Stimulated activated CD4-positive, alpha-beta T cell treated with anti-CD3 and anti-CD28 coated beads, Interleukin-2, amount 100 ng/mL, for 4 hours (primary cell): ENCODE measurements at places on chromosomes 3 and 15.

- DNase-seq = no peak
Measured at GRCh38 chr3:76760336-76760735, 279.6 kb upstream of the ROBO2 start.

DNA sequence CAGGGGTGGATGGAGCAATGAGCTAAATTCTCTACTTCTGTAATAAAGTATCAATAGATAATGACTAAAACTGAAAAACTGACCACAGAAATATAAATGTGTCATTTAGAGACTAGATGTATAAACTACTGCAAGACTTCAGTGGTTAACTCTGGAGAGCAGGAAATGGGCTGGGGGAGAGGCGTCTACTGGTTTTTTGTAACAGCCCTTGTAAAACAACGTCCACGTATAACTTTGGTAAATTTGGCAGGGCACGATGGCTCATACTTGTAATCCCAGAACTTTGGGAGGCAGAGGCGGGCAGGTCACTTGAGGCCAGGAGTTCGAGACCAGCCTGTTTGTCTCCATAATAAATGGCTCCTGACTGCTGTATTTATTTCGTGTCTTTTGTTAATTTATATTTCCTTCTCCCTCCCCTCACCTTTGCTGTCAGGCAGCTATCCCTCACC, 12.5 kb downstream of the RAB27A start:
- no peak for DNase-seq

DNA sequence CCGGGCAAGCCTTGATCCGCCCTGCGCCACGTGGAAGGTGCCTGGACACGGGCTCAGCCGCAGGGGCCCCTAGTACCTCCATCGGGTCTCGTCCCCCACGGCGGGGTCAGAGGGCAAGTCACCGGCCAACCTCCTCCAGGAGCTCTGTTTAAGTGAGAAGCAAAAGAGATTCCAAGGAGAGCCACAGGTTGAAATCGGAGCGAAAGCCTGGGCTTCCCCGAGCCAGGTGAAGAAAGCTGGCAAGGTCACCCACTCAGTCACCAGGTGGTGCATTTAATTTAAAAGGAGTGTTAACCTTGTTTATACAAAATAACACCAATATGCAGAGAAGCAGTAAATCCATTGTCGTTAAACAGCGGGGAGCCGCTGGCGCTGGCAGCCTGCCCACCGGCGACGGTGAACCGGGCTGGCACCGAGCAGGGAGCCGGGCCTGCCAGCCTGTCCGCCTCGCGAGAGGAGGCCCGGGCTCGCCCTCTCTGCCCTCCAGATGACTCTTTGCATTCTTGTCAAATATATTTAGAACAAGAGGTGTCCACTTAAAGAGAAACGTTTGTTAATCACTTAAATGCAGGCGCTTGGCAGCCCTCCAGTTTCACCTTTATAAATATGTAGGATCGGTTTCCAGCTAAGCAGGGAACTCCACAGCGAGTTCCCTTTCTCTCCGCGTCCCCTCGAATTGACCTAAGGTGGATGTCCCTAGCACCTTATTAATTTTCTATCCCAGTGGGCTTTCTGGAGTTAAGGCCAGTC, 277.3 kb upstream of the NR2F2 start:
- DNase-seq = no peak

- no peak for DNase-seq
Measured at GRCh38 chr3:27078246-27078913, 290.8 kb downstream of the NEK10 start.

GRCh38 chr15:38154837-38155236, 97.8 kb upstream of the SPRED1 start:
- DNase-seq = no peak

GRCh38 chr3:183255348-183255730, 2.3 kb downstream of the B3GNT5 start:
- DNase-seq = no peak

- no peak for DNase-seq
Measured at GRCh38 chr3:114816052-114816451, 331.0 kb downstream of the ZBTB20 start.

DNA sequence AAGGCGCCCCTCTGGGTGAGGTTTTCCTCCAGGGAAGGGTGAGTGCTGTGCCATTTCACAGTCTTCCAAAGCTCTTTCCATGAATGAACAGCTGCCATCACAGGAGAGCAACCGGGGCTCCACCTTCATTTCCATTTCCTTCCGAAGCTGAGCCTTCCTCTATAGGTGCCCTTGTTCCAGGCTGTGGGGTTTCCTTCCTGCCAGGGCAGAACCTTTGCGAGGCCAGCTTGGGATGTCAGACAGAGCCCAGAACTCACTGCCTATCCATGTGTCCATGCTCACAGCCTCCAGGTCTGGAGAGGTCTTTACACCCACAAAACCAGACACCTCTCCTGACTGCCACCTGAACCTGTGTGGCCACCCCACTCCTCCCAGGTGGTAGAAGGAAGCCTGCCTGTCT, 49.2 kb downstream of the SLCO2A1 start:
- DNase-seq = no peak

- DNase-seq = no peak
Measured at GRCh38 chr3:121072133-121072532, 164.1 kb downstream of the STXBP5L start.

GRCh38 chr15:96356494-96357455, 26.3 kb downstream of the NR2F2 start:
- DNase-seq = peak; percentile 37

DNA sequence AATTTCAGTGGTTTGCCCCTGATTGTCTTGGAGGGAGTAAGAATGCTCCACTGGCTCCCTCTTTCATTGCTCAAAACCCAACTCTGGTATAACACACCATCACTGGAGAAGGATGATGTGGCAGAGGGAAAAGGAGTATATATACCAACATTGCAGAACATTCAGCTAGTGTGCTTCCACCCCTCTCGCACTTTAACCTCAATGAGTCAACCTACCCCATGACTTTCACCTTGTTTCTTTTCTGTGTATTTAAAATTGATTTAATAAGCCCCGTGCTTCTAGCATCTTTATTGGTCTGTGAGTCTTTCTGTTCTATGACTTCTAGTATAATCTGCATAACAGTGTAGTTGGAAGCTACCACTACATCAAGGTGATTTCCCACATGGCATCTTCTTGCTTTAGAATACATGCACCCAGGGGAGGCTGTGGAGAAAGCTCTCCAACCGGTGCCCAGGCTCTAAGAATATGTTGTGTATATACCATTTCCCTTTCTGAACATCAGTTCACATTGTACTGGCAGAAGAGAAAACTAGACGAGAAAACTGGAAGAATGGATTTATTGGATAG, 595.1 kb upstream of the TGFBR2 start:
- DNase-seq = no peak

GRCh38 chr15:77243135-77243534, 172.2 kb upstream of the TSPAN3 start:
- DNase-seq = no peak

GRCh38 chr3:40208251-40208650, 101.3 kb upstream of the EIF1B start:
- DNase-seq = no peak

GRCh38 chr3:50337175-50337861, 3.3 kb downstream of the RASSF1 start:
- peak; percentile 93 for DNase-seq

DNA sequence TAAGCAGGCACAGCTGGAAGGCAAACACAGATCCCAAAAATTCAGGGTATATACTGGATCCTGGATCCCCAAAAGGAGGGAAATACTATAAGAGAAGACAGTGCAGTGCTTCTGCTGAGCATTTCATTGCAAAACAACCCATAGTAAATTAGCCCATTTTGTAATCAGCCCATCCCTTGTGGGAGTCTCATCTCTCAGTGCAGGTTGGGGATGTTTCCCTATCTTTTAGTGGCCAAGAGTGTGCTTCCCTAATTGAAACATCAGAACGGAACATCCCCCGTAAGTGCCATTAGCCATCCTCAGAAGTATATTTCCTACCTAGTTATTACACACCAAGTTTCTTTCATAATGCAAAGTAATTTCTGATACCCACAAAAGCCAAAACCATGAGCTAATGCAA, 11.2 kb upstream of the MTMR14 start:
- DNase-seq = no peak

DNA sequence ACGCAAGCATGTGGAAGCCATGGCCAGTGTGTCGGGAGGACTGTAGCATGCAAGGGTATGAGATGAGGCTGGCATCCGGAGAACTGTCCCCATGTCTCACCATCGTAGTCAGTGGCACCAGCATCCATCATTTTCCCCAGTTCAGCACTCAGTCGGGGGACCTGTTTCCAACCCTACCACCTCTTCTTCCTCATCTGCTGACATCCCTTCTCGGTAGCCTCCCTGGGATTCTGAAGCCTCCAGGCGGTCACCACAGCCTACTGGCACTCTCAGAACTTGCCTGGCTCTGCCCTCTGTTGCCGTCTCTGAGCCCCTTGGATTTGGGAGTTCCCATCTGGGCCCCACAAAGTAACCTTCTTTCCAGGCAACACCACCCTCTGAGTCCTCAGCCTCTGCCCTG, 131.1 kb upstream of the ABHD17C start:
- DNase-seq = no peak

DNA sequence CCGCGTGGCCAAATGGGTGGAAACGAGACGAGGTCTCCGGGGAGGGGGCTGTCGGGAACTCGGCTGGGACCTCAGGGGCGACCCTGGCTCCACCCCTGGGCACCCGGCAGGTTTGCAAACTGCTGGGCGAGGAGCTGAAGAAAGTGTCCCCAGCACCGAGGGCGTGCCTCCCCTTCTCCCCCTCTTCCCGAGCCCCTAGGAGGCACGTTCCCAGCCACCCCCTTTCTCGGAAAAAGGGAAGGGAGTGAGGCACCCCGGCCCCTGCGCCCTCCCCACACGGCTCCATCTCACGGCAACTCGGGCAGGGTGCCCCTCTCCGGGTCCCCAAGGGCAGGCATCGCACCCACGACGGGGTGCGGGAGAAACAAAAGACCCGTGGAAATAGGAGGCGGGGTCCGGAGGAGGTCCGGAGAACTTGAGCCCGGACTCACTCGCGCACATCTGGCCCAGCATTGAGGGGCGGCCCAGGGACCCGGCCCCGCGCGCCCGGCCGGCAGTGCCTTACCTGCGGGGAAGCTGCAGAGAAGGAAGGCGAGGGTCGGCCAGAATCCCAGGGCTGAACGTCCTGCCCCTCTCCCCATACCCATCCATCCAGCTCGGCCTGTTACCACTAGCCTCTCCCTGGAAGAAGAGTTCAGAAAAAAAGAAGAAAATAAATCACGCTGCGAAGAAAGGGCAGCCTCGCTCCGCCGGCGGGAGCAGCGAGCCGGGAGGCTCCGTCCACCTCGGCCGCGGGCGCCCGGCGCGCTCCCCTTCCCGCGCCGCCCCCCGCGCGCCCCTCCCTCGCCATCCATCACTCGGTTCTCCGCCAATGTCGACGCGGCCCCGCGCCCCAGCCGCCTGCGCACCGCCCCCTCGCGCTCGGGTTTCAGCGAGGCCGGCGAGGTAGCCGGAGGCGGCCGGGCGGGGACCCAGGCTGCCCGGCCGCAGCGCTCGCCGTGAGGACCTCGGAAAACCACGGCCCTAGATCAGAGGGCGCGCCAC, 16.3 kb downstream of the RGMA start:
- no peak for DNase-seq

DNA sequence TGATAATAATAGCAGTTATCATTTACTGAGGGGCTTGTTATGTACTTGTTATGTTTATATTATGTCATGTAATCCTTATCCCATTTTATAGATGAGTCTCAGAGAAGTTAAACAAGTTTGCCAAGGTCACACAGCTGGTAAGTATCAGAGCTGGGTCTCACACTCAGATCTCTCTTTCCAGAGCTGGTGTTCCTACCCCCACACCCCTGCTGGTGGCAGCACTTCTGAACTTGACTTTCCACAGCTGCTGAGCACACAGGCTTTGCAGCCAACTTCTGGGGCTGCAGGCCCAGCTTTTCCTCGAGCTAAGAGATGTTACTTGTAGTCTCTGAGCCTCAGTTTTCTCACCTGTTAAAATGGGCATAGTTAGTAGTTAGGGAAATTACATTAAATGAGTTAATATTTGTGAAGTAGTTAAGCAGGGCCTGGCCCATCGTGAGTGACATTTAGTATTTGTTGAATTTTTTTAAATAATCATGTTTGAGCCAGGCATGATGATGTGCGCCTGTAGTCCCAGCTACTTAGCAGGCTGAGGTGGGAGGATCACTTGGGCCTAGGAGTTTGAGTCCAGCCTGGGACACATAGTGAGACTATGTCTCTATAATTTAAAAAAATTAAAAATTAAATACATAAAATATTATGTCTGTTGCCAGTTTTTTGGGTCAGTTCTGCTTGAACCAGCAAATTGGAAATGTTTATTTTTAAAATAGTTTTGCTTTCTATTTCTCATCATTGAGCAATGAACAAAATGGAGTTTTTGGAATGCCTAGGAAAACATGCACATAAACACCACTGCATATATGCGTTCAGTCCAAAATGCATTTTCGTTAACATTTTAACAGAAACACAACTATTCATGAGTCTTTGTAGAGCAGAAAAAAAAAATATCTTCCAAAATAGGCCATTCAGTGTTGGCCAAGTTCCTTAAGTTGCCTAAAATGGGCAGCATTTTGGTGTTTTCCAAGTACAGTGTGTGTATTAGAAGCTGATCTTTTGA, 87.3 kb downstream of the SMAD6 start:
- no peak for DNase-seq

GRCh38 chr3:158769549-158769948, 32.3 kb upstream of the MFSD1 start:
- DNase-seq = no peak

DNA sequence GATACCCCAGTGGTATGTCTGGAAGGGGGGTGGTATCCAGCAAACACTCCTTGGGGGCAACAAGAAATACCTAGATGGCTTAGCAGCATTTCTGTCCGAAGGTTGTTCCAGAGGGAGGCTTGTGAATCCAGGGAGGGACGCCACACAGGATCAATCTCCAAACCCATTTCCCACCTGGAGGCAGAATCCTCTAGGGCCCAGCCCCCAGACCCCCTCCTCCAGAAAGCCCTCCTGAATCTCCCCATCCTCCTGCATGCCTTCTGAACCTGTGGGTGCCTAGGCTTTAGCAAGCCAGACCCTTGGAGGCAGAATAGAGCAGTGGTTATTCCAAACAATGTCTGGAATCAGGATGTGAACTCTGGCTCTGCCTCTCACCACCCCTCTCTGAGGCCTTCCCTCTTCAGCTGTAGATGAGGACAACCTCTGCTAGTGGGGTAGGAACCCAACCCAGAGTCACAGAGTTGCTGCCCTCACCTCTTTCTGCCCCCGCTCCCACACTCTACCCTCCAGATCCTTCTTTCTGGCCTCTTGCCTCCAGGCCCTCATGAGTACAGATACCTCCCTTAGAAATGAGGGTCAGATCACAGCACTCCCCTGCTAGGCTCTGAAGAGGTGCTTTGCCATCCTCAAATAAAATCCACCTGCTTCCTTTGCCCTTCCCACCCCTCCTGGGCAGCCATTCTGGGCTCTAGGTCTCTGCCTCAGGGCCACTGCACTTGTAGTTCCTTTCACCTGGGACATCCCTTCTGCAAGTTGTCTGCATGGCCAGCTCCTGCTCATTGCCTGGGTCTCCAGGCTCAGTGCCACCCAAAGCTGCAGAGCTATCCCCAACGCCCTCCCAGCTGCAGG, 8.1 kb downstream of the CISH start:
- DNase-seq = no peak

- DNase-seq = no peak
Measured at GRCh38 chr3:189871418-189871817, 240.2 kb downstream of the TP63 start.

GRCh38 chr15:80643431-80643951, 51.6 kb upstream of the ABHD17C start:
- DNase-seq = no peak

- DNase-seq = no peak
Measured at GRCh38 chr3:278300-279064, 81.9 kb downstream of the CHL1 start.
